ENCODE measurements at places on chromosomes 7 and 10.

GRCh38 chr7:140448781-140449480 lies 30.4 kb downstream of the MKRN1 start:
- no peak for DNase-seq

- peak; percentile 37 for DNase-seq
These were observed 25.6 kb downstream of the IRF5 start for GRCh38 chr7:128963327-128963757.

- DNase-seq = peak; percentile 63
These were observed 8.0 kb upstream of the BEND7 start for GRCh38 chr10:13536674-13537366.

DNA sequence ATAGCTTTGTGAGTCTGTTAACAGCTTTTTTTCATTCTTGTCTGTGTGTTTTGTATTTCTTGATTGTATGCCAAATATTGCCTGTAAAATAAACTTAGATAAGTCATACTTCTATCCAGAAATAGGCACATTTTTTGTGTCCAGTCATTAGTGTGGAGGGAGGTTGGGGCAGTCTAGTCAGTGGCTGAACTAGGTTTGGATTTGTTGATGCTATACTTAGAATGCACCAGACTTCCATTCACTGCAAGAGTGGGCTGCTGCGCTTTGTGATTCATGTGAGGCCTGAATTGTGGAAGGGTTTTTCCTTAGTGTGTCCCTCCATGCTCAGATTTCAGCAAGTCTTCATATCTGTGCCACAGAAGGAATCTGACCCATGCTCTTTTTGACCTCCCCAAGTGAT lies 50.0 kb downstream of the TRUB1 start:
- no peak for DNase-seq

DNA sequence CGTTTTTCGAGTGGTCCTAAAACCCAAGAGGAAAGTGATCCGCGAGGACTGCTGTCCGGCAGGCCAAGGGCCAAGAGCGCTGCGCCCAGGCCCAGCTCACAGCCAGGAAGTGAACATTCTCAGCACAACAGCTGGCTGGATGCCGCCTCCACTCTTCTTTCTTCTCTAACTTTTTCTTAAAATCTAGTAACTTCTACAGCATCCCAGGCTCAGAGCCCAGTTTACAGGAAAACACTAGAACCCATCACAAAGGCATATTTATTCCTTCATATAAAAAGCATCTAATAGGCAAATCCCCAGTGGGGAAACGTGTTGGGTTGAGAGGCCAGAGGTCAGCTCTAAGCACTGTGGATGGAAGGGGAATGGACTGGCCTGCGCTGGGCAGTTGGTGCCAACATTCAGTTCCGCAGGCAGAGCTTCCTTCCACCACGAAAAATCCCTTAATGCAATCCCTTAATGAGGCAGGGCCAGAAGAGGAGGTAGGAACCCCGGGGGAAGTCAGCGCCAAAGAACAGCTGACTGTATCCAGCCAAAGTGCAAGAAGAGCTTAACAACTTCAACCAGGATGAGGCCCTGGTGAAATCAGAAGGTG lies 74.8 kb downstream of the ZRANB1 start:
- no peak for DNase-seq

- DNase-seq = no peak
These were observed 11.6 kb downstream of the PAPSS2 start for GRCh38 chr10:87671139-87671815.

- DNase-seq = no peak
These were observed 22.9 kb downstream of the PDGFA start for GRCh38 chr7:496528-497295.

GRCh38 chr10:118395947-118396346 lies 53.8 kb upstream of the FAM204A start:
- DNase-seq = no peak

- no peak for DNase-seq
These were observed 202.7 kb downstream of the EBF3 start for GRCh38 chr10:129761197-129761972.

GRCh38 chr7:142602183-142602582 lies 147.1 kb upstream of the PRSS1 start:
- no peak for DNase-seq

DNA sequence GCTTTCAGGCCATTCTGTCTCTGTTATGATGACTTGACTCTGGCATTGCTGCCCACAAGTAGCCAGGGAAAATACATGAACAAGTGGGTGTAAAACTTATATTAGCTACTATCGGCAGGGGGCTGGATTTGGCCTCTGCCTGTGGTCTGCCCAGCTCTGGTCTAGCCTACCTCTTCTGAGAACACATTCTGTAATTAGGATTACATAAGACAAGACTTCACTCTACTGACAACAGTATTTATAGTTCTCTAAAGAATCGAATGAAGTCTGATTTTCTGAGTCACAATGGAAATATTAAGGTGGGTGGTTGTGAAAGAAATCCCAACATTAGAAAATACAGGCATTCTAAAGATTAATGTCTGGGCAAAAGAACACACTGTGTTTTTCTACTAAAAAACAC lies 55.5 kb downstream of the DLD start:
- DNase-seq = no peak

DNA sequence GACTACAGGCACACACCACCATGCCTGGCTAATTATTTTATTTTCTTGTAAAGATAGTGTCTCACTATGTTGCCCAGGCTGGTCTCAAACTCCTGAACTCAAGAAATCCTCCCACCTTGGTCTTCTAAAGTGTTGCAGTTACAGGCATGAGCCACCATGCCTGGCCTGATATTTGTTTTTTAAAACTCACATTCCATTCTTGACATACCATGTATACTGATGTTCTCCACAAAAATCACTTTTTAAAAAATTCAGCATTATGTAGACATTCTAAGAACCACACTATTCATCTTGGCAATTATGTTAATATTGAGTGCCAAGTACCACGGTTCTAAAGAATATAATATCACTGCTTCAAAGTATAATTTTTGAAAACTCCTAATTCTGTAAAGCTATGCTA lies 43.5 kb downstream of the IDE start:
- DNase-seq = no peak

- DNase-seq = no peak
These were observed 243.9 kb downstream of the TNS3 start for GRCh38 chr7:47338026-47338425.

DNA sequence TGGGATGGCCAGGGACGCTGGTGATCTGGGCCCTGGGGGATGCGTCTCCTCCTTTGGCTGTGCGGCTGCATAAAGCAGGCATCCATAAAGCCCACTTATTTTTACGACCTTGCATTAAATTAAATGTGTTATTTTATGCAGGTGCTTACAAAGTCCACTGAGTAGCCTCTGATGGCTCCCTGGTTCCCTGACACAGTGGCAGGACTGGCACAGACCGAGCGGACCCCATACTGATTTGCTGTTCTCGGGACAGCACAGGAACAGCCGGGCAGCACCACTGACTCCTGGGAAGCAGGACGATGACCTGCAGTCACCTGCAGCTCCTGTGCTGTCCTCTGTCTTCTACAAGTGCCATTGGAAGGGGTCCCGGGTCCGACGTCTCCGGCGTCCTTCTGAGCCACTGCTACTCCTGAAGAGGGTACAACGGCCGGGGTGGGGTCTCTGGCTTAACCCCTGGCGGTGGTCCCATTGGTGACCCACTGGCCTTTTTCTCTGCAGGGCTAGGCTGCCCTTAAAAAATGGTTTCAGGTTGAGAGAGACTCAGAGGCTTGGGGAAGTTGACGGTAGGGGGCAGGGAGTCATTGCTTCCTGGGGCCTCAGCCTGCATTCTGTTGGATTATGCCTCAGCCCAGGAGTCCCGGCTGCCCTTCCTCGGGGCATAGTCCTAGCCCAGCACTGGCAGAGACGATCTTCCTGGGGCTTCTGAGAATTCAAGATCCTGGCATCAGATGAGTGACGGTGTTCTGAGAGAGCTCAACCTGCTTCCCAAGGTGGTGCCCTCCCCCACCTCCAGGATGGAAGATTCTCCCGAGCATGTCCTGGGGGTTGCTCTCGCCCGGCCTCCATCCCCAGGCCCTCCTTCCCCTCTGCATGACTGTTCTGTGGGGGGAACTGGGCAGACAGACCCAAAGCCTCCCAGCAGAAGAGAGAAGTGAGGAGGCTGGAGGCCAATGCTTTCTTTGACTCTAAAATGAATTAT lies 330.1 kb downstream of the ADARB2 start:
- DNase-seq = no peak

DNA sequence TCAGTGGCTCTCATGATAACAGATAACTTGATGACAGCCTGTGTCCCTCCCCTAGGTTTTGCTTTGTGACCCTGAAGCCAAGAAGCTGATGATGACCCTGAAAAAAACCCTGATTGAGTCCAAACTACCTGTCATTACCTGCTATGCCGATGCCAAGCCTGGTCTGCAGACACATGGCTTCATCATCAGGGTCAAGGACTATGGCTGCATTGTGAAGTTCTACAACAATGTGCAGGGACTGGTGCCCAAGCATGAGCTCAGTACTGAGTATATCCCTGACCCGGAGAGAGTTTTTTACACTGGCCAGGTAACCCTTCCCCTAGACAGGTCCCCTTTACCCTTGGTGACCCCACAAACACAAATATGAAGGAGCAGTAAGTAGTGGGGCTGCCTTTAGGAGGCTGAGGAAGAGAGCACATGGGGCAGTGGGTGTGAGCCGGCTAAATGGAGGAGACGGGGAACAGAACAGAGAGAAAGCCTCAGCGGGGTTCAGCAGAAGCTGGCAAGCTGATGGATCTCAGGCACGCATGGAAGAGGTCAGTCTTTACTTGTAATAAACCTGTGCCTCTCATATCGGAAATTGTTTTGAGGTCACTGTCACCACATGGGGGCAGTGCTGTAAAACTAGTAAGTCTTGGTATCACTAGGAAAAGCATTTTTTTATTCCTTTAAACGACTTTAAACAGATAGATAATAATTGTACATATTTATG lies 20.2 kb downstream of the PDCD11 start:
- DNase-seq = peak; percentile 86

- DNase-seq = no peak
These were observed 43.8 kb downstream of the MICALL2 start for GRCh38 chr7:1415389-1415990.

GRCh38 chr10:80474941-80475340 lies 20.8 kb downstream of the TSPAN14 start:
- DNase-seq = no peak

DNA sequence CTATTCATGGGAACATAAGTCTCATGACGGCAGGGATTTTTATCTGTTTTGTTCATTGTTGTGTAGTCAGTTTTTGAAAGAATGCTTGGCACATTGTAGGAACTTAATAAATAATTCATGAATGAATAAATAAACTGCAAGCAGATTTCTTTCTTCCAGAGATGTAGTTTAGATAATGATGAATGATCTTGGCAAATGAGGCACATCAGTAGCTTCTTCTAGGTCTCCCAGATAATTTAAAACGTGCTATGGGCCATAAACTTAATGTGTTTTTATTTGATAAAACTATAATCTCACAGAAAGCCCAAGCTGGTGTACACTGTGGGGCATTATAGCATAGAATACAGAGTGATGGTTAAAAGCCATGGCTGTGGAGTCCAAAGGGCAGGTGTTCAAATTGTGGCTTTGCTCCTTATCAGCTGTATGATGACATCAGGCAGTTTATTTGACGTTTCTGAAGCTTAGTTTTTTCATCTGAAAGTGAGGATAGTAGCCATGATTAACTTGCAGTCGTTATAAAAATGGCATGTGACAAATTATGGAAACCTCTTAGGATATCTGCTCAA lies 3.5 kb downstream of the MGAM start:
- DNase-seq = peak; percentile 25

DNA sequence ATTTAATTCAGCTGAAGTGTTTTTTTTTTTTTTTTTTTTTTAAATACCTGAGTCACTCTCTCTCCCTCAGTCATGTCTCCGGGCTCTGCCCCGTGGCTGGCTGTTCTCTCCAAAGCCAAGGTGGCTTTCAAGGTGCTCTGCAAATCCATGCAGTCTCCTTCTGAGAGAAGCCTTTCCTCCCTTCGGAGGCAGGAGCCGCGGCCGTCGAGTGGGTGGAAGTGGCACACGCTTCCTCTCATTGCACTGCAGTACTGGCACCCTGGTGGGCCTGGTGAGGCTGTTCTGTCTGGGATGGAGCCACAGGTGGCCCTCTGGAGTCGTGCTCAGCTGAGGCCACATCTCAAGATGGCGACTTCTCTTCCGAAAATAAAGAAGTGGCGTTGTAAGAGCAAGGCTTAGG lies 221.8 kb downstream of the GLRX3 start:
- no peak for DNase-seq

GRCh38 chr7:143269251-143269650 lies 6.0 kb downstream of the GSTK1 start:
- no peak for DNase-seq

- DNase-seq = peak; percentile 43
These were observed 17.5 kb downstream of the ZNF862 start for GRCh38 chr7:149855361-149856305.

DNA sequence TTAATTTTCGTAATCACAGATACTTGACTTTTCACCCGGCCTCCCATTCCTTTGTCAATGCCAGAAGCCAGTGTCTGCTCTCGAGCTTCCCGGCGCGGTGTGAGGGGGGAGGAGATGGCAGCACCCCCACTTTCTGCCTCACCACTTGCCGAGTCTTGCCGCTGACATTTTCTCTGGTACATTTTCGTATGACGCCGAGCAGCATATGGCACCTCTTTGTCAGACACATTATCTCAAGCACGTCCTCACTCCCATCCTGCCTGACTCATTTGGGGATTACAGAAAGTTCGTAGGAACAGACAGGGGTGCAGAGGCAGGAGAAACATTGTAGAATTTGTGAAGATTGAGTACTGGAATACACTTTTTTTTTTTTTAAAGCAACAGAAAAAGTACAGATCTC lies 60.8 kb upstream of the SORCS3 start:
- no peak for DNase-seq

- DNase-seq = no peak
These were observed 71.2 kb upstream of the ARID5B start for GRCh38 chr10:61830072-61830845.

- peak; percentile 17 for DNase-seq
These were observed 86.8 kb downstream of the C10orf90 start for GRCh38 chr10:126583552-126584200.

DNA sequence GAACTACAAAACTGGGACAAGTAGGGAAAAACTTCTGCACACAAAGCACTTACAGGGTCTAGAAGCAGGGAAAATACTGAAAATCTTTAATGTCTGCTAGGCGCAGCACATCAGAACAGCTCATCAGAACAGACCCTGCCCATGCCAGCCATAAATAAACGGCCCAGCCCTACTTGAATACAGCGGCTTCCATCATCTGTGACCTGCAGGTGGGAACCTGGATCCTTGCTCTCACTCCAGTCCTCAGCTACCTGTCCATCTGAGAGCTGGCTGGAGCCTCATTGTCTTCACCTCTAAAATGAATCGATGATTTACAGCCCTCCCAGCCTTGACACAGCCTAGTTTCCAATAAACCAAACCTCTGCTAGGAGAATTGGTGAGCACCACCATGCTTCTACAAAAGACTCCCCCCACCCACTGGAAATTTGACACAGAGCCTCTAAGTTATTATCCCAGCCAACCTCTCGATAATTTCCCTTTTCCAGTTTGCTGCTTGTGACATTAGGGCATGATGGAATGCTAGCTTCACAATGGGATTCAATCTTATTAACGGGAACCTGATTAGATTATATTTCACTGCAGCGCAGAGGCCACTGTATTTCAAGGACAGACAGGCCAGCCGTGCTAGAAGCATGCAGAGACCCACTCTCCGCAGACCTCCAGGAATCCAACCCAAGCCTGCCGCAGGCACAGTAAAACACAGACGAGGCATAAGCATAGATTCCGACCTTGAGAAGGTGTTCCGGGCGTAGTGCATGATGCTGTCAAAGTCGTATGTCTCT lies 61.6 kb upstream of the OPALIN start:
- DNase-seq = no peak

GRCh38 chr7:138898255-138898654 lies 82.9 kb downstream of the KIAA1549 start:
- DNase-seq = peak; percentile 43

- DNase-seq = peak; percentile 83
These were observed 561 bp upstream of the HNRNPF start for GRCh38 chr10:43409385-43410109.

All from DMS53 (cell line).